Activated effector memory CD4-positive, alpha-beta T cell treated with Interleukin-2 at 50 U/mL for 16 hours (primary cell): ENCODE measurements at places on chromosomes 1 and 21.

DNA sequence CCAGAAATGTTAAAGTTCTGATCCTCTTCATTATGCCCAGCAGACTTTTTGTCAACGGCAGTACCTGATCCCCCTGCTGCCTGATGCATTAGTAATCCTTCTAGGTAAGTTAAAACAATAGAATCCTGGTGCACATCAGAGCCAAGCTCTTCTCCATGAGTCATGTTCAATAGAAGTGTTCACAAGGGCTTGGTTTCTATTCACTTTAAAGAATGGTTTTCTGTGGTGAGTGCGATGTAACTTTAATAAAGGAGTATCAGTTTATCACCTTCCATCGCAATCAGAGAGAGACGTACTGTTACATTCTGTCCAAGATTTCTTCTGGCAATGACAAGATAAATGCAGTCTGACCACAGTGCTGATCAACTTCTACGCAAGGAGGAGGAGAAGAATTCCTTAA, 96.8 kb downstream of the NRIP1 start:
- DNase-seq = no peak

- no peak for DNase-seq
Measured at GRCh38 chr21:40792691-40793456, 54.1 kb downstream of the DSCAM start.

- no peak for DNase-seq
Measured at GRCh38 chr21:34545079-34545884, 33.3 kb upstream of the KCNE1 start.

DNA sequence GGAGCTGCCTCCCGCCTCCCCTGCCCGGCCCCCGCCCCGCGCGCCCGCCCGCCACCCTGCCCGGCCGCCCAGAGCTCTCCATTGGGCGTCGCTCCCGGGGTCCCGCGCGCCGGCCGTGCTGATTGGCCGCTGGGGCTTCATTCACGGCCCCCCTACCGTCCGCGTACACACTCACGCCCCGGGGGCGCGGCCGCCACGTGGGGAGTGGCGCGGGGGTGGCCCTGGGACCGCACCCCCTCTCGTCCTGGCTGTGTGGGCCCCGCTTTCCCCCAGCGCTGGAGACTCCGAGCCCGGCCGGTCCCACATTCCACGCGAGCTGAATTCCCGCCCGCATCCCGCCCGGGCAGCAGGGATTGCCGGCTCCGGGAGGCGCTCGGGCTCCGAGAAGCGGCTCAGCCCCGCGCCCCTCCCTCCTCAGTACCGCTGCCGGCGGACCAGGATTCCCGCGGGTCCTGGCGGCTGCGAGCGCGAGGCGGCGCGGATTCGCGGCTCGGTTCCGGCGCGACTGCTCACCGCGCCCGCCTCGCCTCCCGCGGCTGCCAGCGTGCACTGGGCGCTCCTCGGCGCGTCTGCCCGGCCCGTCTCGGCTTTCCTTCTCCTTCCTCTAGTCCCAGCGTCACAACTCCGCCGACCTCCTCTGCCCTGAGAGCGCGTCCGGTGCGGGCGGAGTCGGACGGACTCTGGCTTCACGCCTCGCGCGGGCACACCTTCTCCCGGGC, 450 bp upstream of the POU3F1 start:
- peak; percentile 65 for DNase-seq

- no peak for DNase-seq
Measured at GRCh38 chr1:53411541-53412152, 47.6 kb upstream of the DMRTB1 start.

- DNase-seq = no peak
Measured at GRCh38 chr1:167197692-167198091, 23.0 kb upstream of the POU2F1 start.

DNA sequence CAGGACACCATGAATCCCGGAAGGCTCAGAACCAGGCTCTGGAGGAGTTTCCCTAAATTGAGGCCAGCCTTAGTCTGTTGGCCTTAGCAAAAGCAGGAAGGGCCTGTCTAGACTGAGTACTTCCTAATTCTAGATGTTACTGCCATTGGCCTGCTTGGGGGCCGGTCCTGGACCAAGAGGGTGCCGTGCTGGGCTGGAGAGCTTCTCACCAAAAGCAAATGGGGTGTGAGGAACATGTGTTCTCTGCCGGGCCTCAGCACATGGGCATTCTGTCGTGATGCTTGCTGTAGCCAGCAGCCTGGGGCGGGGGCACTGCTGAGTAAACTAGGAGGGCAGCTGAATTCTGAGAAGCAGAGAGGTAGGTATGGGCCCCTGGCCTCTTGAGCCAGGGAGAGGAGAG, 35.7 kb upstream of the MAN1C1 start:
- DNase-seq = no peak

GRCh38 chr21:35359076-35359475, 310.0 kb upstream of the RUNX1 start:
- DNase-seq = no peak

- DNase-seq = no peak
Measured at GRCh38 chr1:43671193-43671592, 21.2 kb downstream of the KDM4A start.

- no peak for DNase-seq
Measured at GRCh38 chr1:5364591-5364990, 627.6 kb downstream of the NPHP4 start.

DNA sequence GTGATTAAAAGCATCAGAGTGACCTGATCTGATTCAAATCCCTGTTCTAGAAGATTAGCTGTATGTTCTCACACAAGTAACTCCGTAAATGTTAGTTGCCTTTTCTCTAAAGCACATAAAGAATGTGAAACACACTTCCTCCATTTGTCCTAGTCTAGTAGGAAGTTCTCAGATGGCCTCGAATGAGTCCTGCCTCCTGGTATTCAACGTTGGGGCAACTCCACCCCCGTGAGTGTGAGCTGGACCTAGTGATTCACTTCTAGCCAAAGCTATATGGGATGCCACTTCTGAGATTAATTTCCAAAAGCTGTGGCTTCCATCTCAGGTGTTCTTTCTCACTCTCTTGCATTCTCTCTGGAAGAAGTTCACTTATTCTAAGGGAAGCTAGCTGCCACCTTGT, 267.6 kb downstream of the GPATCH2 start:
- no peak for DNase-seq

- no peak for DNase-seq
Measured at GRCh38 chr1:119784191-119784781, 15.6 kb upstream of the HMGCS2 start.

DNA sequence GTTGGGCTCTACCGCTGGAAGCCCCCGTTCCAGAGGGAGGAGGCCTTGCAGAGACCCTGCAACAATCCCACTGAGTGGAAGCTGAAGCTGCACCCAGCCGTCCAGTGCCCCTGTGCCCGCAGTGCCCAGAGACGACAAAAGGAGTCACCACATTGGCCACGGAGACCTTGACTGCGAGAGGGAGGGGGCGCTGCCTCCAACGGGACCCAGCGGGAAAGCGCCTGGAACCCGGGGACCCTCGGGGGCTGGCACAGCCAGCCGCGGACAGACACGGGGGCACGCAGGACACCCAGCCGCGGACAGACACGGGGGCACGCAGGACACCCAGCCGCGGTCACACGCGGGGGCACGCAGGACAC, 22.5 kb downstream of the CFAP74 start:
- no peak for DNase-seq

DNA sequence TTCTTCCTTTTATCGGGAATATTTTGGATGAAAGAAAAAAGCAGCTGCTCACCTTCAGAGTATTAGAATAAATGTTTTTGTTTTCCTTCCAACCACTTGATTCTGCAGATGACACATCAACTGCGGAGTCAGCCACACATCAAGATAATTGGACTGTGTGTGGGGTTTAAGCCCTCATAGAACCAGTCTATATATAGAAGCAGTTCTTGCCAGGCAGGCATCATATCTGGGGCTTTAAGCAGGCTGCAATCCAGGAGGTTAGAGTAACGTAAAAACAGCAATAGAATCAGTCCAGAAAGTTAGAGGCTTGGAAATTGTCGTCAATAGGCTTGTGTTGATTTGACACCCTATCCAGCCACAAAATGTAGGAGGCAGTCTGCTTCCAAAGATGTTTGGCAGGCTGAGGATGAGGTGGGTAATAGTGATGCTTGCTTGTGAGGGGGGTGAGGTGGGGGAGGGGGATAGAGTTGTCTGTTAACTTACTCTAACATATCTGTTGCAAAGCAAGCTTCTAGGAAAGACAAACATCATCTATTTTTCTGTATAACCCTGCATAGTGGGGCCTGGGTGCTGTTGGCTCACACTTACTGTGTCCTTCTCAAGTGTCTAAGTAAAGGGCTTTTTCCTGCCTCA, 64.8 kb downstream of the PEX14 start:
- DNase-seq = no peak

DNA sequence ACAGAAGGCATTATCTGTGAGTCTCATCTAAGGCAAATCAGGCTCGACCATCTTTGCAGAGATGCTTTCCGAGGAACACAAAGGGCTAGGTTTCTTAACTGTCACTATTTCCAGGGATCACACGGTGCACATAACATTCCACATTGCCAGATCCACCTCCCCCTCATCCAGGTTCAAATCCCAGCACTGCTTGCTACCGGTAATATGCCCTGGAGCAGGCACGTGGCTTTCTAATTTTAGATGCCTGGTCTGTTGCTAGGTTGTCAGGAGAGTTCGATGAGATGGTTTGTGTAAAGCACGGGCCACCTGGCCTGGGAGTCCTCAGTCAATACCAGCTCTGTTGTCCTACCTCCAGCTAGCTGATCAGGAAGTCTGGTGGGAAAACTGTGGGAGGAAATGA, 598.6 kb downstream of the NPHP4 start:
- no peak for DNase-seq

DNA sequence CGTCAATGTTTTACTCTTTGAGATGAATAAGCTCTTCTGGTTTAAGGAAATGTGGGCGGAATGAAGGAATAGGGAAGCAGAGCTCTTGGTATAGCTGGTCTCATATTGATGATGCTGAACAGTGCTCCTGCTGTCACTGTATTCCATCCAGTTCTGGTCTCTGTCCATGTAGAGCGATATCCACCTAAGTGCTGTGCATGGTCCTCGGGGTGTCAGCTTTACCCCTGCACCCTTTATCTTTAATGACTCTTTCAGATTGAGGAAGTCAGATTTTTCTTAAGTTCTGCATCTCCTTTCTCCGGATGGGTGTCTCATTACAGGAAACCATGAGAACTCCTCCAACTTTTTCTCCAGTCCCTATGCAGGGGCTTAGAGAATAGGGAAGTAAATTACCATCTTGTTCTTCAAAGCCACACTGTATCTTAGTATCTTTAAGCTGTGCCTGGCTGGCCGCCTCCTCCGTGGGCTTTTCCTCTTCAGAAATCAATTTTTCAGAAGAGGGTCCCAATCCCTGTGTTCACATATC, 52.9 kb downstream of the PDE4B start:
- no peak for DNase-seq

GRCh38 chr1:15940110-15941043, 35.5 kb downstream of the ZBTB17 start:
- no peak for DNase-seq

GRCh38 chr1:243731974-243732625, 117.9 kb downstream of the AKT3 start:
- no peak for DNase-seq

DNA sequence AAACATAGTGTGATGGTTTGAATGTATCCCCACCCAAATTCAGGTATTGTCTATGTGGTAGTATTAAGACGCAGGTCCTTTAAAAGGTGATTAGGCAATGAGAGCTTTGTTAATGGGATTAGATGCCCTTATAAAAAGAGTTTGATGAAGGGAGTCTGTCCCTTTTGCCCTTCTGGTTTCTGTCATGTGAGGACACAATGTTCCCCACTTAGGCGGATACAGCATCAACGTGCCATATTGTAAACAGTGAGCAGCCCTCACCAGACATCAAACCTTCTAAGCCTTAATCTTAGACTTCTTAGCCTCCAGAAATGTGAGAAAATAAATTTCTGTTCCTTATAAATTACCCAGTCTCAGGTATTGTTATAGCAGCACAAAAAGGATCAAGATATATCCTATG, 172.8 kb downstream of the FAF1 start:
- no peak for DNase-seq

GRCh38 chr1:235883261-235883927, 16.7 kb upstream of the LYST start:
- no peak for DNase-seq

- no peak for DNase-seq
Measured at GRCh38 chr1:31859044-31859443, 43.2 kb upstream of the SPOCD1 start.

- no peak for DNase-seq
Measured at GRCh38 chr1:158248118-158248517, 6.1 kb upstream of the CD1A start.

GRCh38 chr1:226787071-226787470, 48.0 kb upstream of the ITPKB start:
- DNase-seq = no peak

- no peak for DNase-seq
Measured at GRCh38 chr1:163583661-163584181, 262.0 kb downstream of the NUF2 start.

GRCh38 chr1:57467830-57468229, 44.0 kb upstream of the DAB1 start:
- no peak for DNase-seq

GRCh38 chr1:224502459-224503160, 68.0 kb upstream of the WDR26 start:
- DNase-seq = no peak

DNA sequence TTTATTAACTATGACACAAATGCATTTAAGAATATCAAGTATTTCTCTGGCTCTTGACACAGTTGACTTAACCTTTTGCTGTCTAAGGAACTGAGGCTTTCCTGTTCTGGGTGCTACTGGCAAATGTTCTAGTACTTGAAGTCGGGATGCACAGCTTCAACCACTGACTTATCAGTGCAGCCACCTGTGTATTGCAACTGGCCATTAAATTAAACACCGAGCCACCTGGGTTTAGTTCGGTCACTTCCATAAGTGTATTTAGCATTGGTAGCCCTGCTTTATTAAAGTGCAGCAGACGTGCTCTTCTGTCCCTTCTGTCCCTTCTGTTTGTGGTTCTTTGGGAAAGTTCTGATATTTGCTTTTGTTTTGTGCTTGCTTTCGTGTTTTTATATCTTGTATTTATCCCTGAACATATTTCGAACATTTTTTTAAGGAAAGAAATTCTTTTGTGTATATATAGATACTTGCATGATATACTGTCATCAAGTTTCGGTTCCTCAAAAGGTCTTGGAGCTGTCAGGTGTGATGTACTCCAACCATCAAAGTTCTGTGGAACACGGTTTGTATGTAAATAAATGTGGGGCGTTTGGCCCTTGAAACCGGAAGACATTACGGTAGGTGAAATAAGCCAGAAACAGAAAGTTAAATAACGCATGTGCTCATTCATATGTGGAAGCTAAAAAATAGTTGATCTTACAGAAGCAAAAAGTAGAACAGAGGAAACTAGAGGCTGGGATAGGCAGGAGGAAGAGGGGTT, 297.9 kb upstream of the GREM2 start:
- no peak for DNase-seq

GRCh38 chr21:40837456-40837855, 9.5 kb downstream of the DSCAM start:
- no peak for DNase-seq
